ENCODE measurements at places on chromosomes 6 and 20.

- no peak for DNase-seq
These were observed 133.4 kb upstream of the DTNBP1 start for GRCh38 chr6:15796130-15796771.

DNA sequence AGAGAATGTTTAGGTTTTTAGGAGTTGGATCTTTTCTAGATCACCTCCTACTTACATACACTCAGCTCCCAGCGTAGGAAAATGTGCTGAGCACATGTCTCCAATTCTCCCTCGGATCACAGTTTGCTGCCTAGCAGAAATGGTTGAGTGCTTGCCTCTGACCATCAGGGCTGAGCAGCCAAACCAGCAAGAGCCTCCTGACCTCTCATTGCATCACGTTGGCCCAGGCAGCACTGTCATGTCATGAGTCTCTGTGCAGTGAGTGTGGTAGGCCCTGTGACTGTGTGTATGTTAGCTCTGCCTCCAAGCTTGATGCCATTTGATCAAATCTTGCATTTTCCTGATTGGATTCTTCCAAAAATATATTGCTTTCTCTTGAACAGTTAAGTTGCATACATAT lies 112.0 kb downstream of the LRRC1 start:
- DNase-seq, result no peak

DNA sequence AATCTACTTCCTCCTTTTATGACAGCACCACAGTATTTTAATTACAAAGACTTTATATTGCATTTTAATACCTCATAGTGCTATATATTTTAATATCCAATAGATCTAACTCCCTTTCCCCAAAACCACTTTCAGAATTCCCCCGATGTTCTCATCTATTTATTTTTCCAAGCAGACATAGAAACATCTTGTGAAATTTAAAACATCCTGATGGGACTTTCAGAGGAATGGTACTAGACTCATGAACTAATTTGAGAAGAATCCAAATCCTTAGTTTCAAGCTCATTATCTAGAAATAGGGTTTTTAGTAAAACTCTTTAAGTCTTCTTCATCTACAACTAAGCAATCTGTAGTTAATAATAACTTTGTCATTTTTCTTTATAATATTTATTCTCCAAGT lies 97.0 kb downstream of the TRERF1 start:
- DNase-seq, result no peak

GRCh38 chr20:41483553-41483930 lies 116.9 kb upstream of the EMILIN3 start:
- DNase-seq, result no peak

DNA sequence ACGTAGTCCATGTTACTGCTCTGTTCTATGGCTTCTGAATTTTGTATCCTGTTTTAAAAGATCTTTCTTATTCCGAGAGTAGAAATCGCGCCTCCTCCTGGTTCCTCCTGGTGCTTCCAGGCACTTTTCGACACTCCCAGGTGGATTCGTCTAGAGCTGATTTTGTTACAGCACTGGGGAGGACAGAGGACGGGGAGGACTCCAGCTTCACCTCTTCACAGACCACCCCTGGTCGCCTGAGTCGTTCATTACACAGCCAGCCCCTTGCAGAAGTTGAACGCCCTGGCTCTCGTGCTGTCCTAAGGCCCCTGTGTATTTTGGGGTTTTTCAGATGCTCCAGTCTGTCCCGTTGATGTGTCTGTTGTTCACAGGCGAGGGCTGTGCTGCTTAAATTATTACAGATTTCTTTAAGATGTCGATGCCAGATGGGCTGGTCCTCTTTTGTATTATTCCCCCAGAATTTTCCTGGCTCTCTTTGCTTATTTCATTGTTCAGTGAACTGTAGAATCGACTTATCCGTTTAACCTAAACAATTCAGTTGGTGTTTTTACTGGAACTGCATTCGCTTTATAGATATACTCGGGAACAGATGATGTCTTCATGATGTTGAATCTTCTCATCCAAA lies 30.5 kb downstream of the COL20A1 start:
- no peak for DNase-seq

DNA sequence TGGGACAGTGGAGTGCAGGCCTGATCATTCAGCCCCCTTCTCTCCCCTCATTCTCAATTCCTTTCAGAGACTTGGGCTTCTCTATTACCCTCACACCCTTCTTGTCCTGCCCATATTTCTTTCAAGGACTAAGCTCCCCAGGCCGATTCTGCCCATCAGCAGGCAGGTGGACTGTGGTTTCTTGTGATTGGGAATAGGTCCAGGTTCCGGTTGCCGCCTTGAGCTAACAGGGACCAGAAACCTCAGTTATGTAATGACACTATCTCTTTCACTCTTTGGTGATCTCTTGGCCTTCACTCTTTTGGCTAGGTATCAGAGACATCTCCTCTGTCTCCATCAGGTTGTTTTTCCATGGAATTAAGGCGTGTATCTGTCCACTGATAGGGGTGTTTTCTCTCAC lies 6.5 kb downstream of the MUCL3 start:
- no peak for DNase-seq

DNA sequence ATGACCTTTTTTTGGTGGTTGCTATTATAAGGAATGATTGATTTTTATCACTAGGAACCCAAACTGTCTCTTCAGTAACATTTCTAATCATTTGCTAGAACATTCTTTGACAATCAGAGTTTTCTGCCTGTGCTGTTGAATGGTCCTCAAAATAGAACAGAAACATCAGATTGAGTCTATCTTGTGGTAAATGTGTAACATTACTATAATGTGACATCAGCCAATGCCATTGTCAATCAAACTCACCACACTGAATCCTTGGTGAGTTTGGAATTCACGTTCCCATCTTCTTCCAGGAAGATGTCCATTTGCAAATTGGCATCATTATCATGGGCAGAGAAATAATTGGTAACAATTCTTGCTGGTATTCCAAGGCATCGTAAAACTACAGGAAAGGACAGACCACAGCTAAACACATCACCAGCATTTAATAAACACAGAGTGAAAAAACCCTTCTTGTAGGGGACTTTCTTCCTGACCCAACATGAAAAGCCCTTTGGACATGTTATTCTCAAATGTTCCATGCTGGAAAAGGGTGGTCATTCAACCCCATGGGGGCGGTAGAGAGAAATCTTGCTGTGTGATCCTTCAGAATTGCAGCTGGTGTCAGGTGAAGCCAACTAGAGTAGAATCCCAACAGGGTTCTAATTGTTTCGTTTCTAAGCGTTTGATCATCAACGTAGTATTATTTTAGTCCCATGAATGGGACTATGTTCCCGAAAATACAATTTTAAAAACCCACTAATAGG lies 98.5 kb downstream of the F13A1 start:
- DNase-seq, result no peak

GRCh38 chr6:157615420-157615769 lies 207.7 kb upstream of the SNX9 start:
- DNase-seq, result no peak

DNA sequence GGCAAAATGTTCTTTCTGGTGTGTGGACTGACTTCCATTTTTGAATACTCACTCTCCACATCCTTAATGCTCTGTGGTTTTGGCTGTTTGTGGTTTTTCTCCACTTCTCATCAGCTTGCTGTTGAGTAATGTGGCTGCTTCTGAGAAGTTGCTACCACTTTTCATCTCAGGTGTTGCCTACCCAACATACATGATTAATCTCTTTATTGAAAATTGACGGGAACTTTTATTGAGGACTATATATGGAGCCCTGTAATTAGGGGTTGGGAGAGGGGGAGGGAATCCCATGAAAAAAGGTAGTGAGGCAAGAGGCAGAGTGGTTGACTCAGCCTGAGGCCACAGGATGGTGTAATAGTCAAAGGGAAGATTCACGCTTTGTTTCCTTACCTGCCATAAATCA lies 17.6 kb downstream of the IL22RA2 start:
- no peak for DNase-seq

- no peak for DNase-seq
These were observed 89.5 kb upstream of the MANEA start for GRCh38 chr6:95487817-95488216.

DNA sequence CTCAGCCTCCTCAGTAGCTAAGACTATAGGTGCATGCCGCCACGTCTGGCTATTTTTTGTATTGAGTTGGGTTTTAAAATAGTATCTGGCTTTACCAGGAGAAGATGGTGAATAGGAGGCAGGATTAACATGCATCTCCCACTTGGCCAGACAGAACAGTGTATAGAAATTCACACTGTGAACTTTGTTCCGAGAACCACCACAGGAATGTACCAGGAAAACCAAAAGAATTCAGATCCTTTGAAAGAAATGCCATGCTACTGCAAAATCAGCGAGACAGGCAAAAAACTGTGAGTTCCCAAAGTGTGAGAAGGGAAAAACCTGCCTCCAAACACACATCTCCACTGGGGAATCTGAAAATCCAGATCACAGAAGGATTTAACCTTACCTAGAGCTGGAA lies 327.6 kb downstream of the NKAIN2 start:
- no peak for DNase-seq

- no peak for DNase-seq
These were observed 234.7 kb downstream of the BTBD9 start for GRCh38 chr6:38404900-38405556.

GRCh38 chr20:32496811-32497533 lies 88.2 kb downstream of the NOL4L start:
- no peak for DNase-seq

- no peak for DNase-seq
These were observed 578 bp downstream of the CD93 start for GRCh38 chr20:23085436-23086055.

GRCh38 chr6:37801605-37801940 lies 18.0 kb upstream of the ZFAND3 start:
- no peak for DNase-seq

GRCh38 chr6:36963451-36964290 lies 9.1 kb downstream of the PI16 start:
- DNase-seq, result no peak

- no peak for DNase-seq
These were observed 45.0 kb downstream of the LIN28B start for GRCh38 chr6:105001906-105002305.

GRCh38 chr20:54044156-54044555 lies 26.2 kb downstream of the BCAS1 start:
- no peak for DNase-seq

DNA sequence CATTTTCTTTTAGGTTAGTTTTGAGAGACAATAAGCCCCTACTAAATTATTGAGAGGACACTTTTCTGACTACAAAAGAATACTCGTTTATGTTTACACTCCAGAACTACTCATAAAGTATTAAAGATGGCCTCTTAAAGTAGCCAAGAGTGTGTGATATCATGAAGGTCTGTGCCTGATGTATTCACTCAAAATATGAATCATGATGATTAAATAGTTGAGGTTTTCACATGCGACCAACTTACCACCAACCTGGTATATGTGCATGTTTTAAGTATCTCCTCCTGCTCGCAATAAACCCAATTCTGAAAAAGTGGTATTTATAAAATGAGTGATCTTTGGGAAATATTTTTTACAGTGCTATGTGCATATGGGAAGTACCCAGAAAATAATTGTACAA lies 43.9 kb downstream of the IL20RA start:
- no peak for DNase-seq

DNA sequence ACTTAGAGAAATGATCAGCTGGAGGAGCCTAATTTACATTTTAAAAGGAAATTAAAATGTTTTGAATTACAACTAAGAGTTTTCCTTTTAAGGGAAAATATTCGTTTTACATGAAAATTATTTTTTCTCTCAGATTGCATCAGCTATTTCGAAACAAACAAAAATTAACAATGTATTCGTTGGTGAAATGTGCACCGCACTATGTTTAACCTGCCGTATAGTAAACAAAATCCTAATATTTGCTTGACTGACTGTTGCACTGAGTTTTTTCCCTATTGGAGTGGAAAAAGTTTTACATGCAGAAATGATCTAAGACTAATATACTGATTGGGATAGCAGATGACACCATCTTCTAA lies 5.7 kb downstream of the PDE10A start:
- DNase-seq, result no peak

DNA sequence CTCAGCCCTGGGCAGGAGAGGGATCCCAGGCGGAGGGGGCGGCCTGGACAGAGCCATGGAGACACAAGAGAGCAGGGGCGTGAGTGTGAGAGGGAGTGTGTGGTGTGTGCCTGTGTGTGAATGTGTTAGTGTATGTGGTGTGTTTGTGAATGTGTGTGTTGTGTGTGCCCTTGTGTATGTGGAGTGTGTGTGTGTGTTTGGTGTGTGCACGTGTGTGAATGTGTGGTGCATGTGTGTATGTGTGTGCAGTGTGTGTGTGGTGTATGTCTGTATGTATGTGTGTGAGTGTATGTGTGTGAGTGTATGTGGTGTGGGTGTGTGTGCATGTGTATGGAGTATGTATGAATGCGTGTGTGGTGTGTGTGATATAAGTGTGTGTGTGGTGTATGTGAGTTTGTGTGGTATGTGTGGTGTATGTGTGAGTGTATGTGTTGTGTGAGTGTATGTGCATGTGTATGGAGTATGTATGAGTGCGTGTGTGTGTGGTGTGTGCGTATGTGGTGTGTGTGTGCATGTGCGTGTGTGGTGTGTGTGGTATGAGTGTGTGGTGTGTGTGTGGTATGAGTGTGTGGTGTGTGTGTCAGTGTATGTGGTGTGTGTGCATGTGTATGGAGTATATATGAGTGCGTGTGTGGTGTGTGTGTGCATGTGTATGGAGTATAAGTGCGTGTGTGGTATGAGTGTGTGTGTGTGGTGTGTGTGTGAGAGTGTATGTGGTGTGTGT lies 175.2 kb upstream of the AFDN start:
- DNase-seq, result no peak

DNA sequence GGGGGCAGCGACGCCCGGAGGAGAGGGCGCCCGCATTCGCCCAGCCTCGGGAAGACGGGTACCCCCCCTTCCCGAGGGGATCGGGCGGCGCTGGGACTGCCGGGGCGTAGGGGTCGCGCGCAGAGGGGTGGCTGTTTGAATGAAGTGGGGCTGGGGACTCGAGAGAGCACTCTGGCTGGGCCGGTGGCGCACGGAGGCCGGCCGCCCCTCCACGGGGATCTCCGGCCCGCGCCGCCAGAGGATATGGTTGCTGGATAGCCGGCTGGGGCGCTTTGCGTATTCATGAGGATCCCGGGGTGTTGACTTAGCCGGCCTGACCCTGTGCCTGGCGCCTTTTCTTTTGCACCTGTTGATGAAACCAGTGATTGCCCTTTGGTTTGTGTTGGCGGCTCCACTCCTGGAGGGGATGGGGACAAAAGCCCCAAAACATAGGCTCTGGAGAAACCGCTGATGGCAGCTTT lies 469 bp downstream of the SYNJ2 start:
- DNase-seq, result no peak

GRCh38 chr6:32076321-32076809 lies 32.8 kb downstream of the TNXB start:
- DNase-seq, result no peak

GRCh38 chr20:32877507-32877906 lies 18.8 kb downstream of the EFCAB8 start:
- no peak for DNase-seq

DNA sequence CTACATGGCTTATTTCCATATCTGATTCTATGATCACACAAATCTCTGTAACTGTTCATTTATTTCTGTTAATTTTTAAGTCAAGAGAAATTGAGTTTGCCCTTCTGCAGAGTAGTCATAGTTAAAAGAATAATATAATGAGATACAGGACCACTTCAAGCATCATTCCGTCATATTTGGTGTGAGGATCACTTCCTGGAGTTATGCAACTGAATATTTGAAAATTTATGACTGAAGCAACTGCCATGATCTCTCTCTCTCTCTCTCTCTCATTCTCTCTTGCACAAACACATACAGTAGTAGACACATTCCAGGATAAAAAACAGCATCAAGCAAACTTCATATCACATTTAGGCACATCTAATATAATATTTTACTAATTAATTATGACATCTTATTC lies 116.4 kb downstream of the COL9A1 start:
- no peak for DNase-seq

GRCh38 chr20:47489448-47489872 lies 12.2 kb upstream of the NCOA3 start:
- no peak for DNase-seq
